CD4-positive, alpha-beta T cell treated with Interleukin-17A for 1 hour (primary cell): ENCODE measurements at places on chromosomes 5 and 9.

DNA sequence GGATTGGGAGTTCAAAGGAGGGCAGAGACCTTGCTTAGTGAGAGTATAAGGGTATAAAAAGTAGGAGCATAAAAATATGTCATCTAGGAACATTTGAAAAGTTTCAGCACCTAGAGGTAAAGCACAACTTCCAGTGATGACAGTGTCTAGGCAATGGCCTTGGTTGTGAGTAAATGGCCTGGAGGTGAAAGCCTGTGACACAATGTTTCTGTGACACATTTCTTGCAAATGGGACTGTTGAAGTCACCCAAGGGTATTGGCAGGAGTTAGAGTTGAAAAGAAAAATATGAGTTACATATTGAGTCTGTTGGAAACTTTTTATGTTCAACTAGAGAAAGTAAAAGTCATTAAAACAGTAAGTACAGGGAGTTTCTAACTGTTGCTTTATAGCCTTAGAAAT lies 14.8 kb downstream of the C5orf47 start:
- DNase-seq: no peak

GRCh38 chr5:161064781-161065180 lies 212.8 kb upstream of the ATP10B start:
- DNase-seq: no peak

DNA sequence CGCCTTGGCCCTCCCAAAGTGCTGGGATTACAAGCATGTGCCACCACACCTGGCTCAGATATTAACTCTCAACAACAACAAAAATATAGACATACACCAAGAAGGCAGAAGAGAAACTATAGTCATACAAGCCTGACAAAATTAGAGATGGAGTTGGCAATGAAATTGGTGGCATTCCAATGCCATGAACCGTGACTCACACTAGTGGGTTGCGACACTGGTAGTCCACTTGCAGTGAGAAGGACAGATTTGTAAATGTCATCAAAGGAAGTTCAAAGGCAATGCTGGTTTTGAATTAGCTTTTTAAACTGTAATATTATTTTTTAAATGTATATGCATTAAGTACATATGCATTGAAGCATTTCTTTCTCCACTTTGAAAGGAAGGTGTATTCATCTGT lies 8.5 kb upstream of the DNAJC25 start:
- no peak for DNase-seq

- DNase-seq: no peak
Observed at GRCh38 chr9:107648153-107648715, 158.7 kb upstream of the KLF4 start.

GRCh38 chr9:105206821-105207699 lies 37.4 kb upstream of the SLC44A1 start:
- no peak for DNase-seq

- DNase-seq: no peak
Observed at GRCh38 chr5:160363660-160364395, 6.6 kb downstream of the C1QTNF2 start.

- DNase-seq: no peak
Observed at GRCh38 chr9:6598249-6598725, 47.2 kb downstream of the GLDC start.

GRCh38 chr9:107874591-107875369 lies 385.2 kb upstream of the KLF4 start:
- DNase-seq: no peak
